Stimulated activated CD4-positive, alpha-beta T cell treated with anti-CD3 and anti-CD28 coated beads, Interleukin-1b, Interleukin-23, amount 100 ng/mL, for 1 hour (primary cell): ENCODE measurements at places on chromosomes 4 and X.

- DNase-seq = no peak
Observed at GRCh38 chr4:107133965-107134653, 98.0 kb upstream of the DKK2 start.

GRCh38 chrX:6810776-6811175 is 275.9 kb upstream of the VCX3A start:
- no peak for DNase-seq

- DNase-seq = no peak
Observed at GRCh38 chrX:101483705-101484104, 1.6 kb upstream of the ARMCX4 start.

DNA sequence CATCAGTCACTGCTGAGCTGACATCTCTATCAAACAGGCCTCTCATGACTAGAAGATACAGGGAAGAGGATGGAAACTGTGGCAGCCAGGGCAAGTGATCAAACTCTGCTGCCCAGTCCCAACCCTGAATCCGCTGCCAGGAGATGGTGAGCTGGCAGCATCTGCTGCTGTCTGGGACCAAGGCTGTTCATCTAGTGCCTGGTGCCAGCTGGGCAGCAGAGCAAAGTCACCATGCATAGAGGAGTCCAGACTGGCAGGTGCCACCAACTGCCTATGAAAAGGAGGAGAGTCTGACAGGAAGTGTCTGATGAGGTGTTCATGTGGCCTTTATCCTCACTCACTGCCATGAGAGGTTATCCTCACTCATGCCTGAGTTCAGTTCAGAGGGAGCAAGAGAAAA is 518.9 kb downstream of the MID1IP1 start:
- DNase-seq = no peak

GRCh38 chr4:139959396-139959795 is 194.6 kb downstream of the MAML3 start:
- no peak for DNase-seq

GRCh38 chr4:164012396-164013027 is 518.0 kb downstream of the TMA16 start:
- DNase-seq = no peak

- DNase-seq = no peak
Observed at GRCh38 chr4:25100021-25100555, 60.2 kb downstream of the SEPSECS start.

DNA sequence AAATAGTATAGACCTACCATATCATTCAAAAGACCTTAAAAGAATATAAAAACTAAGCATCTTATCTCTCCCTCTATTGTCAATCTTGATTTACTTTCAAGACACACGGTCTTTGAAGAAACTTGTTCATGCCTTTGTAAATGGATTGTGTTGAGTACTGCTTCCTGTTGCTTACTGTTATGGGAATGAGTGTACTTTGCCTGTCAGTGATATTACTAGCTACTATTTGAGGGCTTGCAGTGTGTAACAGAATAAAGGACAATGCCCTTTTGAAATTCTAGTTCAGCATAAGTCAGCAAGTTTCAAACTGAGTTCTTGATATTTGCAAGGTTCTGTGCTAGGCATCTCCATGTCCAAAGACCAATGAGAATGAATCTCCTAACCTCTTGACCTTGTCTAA is 36.0 kb downstream of the CDKL5 start:
- no peak for DNase-seq
